ENCODE measurements at places on chromosomes 11 and 22.

GRCh38 chr11:81829976-81830375 is 903.7 kb downstream of the FAM181B start:
- no peak overlapping the region for H3K27ac ChIP-seq
- no peaks in the 10 kb centered on the region for H3K4me1 ChIP-seq
- no peaks in the 10 kb centered on the region for H3K36me3 ChIP-seq
- H3K4me3 ChIP-seq, result no peak overlapping the region

- no peaks in the 10 kb centered on the region for H3K27me3 ChIP-seq
- H3K36me3 ChIP-seq, result peaks cover 4% of the 10 kb centered on the region
- H3K27ac ChIP-seq, result no peak overlapping the region
- DNase-seq, result no peak
- peaks cover 13% of the 10 kb centered on the region for H3K4me1 ChIP-seq
Measured at GRCh38 chr11:74773476-74773875, 24.8 kb downstream of the RNF169 start.

GRCh38 chr11:119310682-119311052 is 6.3 kb downstream of the MCAM start:
- peaks cover 29% of the 10 kb centered on the region for H3K4me1 ChIP-seq
- no peak for DNase-seq
- H3K4me3 ChIP-seq, result no peak overlapping the region
- H3K27ac ChIP-seq, result no peak overlapping the region
- H3K27me3 ChIP-seq, result peaks cover 11% of the 10 kb centered on the region
- H3K36me3 ChIP-seq, result peaks cover 4% of the 10 kb centered on the region

DNA sequence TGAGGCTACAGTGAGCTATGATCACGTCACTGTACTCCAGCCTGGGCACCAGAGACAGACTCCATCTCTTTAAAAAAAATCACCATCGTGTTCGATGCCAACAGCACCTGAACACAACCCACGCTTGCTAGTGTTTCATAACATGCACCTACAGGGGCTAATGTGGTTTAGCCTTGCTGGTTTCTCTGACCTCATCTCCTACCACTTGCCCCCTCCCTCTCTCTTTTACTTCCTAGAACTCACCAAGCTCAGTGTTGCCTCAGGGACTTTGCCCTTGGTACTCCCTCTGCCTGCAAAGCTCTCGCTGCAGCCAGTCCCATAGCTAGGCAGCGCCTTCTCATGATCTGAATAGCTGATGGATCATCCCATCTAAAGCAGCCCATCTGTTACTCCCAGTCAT is 99.8 kb downstream of the FBXO7 start:
- H3K4me1 ChIP-seq, result peaks cover 3% of the 10 kb centered on the region
- no peak overlapping the region for H3K27ac ChIP-seq
- DNase-seq, result no peak
- H3K36me3 ChIP-seq, result no peaks in the 10 kb centered on the region
- no peak overlapping the region for H3K4me3 ChIP-seq

DNA sequence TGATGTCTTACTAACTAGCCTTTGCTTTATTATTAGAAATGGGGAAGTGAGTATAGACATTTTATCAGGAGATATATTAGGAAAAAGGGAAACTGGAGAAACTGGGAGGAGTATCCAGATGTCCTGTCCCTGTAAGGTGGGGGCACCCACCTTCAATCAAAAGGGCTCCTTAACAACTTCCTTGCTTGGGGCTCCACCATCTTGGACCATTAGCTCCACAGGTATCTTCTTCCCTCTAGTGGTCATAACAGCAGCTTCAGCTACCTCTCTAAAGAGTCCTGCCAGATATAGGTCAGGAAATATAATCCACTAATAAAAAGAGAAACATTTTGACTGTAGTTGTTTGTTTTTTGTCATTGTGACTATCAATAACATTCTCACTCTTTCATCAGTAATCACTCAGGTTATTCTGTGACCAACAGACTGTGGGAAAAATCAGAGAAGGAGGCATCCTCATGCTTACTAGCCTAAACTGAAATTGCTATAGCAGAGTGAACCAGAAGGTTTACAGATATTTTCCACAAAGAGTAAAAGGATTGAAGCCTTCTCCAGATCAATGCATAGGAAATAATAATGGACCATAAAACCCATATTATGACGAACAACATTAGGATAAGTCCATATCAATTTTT is 10.4 kb downstream of the OR51B4 start:
- no peaks in the 10 kb centered on the region for H3K27me3 ChIP-seq
- DNase-seq, result no peak
- no peak overlapping the region for H3K27ac ChIP-seq
- H3K4me1 ChIP-seq, result no peaks in the 10 kb centered on the region
- no peak overlapping the region for H3K4me3 ChIP-seq
